AG04450 (cell line): ENCODE measurements at places on chromosomes 1 and 21. TPM values are rescaled to one million over a fixed set of nuclear protein-coding genes. Genes with fewer than 3 reads are reported as not detected.
A peak's percentile ranks its signal among the peaks of the same experiment; 100 is the strongest.

Gene HSPB7
- polyA plus RNA-seq, result 3.5 and 5.5 TPM in 2 replicates

Gene SGIP1
- polyA plus RNA-seq, result 85.1 and 110 TPM in 2 replicates

Gene MATN1
- polyA plus RNA-seq, result 0.09 and 0.12 TPM in 2 replicates

Gene SELL
- 0.05 TPM in 1 of 2 replicates, not detected in the other for polyA plus RNA-seq

Gene MLLT11
- 25.2 and 28.3 TPM in 2 replicates for polyA plus RNA-seq

Gene EFNA1
- 1.1 and 1.4 TPM in 2 replicates for polyA plus RNA-seq

Gene MRPL20
- polyA plus RNA-seq, result 131 and 140 TPM in 2 replicates

Gene LCE2A
- not detected in 2 replicates for polyA plus RNA-seq

Gene DFFB
- 6.9 TPM in 2 replicates for polyA plus RNA-seq

Gene DAB1
- 0.05 and 0.16 TPM in 2 replicates for polyA plus RNA-seq

Gene HAO2
- polyA plus RNA-seq, result not detected in 2 replicates

Gene LAMC2
- 1.5 and 1.6 TPM in 2 replicates for polyA plus RNA-seq

Gene PADI4
- not detected in 2 replicates for polyA plus RNA-seq

DNA sequence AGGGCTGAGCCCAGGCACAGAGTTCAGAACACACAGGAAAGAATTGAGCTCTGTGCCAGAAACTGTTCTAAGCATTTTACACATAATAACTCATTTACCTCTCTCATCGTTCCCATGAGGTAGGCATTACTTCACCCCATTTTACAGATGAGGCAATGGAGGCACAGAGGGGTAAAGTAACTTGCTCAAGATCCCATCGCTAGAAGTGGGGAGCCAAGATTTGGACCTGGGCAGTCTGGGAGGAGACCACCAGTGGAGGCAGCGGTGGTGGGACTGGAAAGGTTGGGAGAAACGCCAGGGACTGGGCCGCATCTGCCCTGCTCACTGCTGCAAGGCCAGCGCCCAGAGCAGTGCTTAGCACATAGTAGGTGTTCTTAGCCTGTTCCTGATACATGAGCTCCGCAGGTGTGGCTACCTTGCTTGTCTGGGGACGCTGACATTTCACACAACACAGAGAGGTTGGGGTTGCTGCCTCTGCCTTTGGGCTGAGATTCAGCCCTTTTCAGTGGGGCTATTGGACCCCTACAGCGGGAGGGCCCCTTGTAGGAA is 27.8 kb upstream of the EPS8L3 start:
- no peak for DNase-seq

DNA sequence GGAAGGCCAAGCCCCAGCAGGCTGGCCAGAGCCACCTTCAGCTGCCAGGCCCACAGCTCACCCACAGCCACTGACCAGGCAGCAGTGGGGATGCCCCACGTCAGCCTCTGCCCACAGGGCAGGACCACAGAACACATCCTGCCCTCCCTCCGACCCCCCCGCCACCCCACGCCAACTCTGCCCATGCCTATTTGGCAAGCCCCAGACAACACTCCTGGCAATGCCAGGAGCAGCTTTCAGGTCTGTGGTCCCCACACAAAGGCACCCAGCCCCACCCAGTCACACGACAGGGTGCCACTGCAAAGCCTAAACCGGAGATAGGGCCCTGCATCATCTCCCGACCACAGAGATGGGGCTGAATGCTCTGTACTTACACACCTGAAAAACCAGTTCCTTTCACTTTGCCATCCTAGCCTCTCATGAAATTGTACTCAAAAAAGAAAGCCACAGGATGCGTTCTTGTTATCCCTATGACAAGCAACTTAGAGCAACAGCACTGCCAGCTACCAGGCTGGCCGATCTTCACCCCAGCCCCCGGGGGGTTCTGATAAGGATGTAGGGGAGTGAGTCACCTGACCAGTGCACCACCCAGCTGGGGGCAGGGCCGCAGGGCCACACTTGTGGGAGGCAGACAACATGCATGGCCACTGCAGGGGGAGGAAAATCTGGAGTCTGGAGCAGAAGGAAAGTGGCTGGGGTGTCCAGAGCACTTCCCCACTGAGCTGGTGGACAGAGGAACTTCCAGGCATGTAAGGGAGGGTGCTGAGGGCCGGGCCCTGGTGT is 36.2 kb downstream of the UBE2G2 start:
- no peak for DNase-seq

- peak; percentile 83 for DNase-seq
Observed at GRCh38 chr1:145751491-145752037, 32.3 kb downstream of the CD160 start.

- DNase-seq, result no peak
Observed at GRCh38 chr1:184773762-184774320, 19.2 kb upstream of the EDEM3 start.

DNA sequence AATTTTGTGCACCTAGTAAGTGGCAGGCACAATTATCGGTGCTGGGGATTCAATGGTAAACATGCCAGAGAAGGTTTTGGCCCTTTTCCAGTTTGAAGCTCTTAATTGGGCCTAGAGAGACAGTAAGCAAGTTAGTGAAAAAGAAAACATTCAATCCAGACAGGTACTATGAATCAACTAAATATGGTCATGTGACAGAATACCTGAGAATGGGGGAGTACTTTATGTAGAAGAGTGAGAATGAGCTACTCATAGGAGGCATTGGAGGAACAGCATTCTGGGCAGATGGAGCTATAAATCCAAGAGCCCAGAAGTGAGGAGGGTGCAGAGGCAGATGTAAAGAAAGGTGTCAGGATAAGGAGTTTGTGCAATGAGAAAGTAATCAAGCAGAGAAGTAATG is 1017.9 kb downstream of the ADGRL2 start:
- no peak for DNase-seq

DNA sequence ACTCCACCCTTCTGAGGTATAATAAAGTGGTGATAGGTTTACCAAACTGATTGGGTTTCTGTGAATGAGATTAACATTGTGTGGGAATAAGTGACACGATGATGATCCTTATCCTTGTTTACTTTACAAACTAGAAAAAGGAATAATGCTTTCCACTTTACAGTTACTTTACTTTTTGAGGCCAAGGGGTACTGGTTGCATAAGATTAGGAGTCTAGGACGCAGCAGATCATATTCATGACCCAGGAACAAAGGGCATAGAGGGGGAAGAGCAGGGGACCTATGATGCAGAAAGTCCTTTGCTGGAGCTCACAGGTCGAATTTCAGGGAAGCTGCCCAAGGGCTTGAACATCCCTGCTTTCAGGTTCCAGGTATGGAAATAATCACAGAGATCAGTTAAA is 20.4 kb downstream of the FGGY start:
- no peak for DNase-seq

DNA sequence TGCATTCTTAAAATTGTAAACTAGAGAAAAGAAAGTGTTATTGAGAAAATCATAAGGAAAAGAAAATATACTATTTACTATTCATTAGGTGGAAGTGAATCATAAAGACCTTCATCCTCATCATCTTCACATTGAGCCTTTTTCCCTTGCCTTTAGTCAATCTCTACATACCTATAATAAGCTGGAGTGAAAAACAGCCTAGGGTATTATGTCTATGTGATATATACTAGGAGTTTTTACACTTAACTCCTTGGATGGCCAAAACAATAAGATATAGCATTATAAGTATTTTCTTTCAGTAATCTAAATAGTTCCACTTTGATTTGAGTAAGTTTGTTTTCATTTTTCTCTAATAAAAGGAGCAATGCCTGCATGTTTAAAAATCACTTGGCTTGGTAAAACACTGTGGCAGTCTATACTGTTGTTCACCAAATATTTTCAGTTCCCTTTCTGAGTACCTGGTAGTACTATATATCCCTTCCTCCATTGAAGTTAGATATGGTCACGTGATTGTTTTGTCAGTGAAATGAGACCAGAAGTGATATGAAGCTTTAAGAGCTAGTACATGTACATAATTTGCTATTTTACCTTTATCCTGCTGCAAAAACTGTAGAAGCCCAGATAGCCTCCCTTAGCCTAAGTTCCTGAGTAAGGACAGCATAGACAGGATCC is 78.3 kb downstream of the CLEC20A start:
- no peak for DNase-seq

- DNase-seq, result no peak
Observed at GRCh38 chr1:145993618-145994390, 2.6 kb downstream of the TXNIP start.

GRCh38 chr1:11397151-11397901 is 81.6 kb upstream of the DISP3 start:
- no peak for DNase-seq

- DNase-seq, result no peak
Observed at GRCh38 chr1:115090186-115090490, 835 bp upstream of the TSPAN2 start.

DNA sequence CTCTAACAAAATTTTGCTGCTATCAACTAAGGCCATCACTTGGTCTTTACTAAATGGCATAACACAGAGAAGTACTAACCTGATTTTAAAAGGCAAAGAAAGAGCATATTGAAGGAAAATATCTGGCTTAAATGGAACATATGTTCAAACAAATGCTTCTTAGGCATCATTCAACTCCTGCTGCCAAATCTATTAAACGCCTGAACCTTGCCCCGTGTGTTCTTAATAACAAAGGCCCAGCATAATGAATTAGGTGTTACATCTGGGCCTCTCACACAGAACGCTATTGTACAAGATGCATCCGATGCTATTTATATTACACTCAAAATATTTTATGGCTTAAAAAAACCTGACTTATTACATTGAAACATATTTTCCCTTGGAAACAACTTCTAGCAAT is 48.4 kb downstream of the B3GALNT2 start:
- DNase-seq, result no peak

GRCh38 chr1:94335950-94336349 is 82.2 kb upstream of the ABCD3 start:
- peak; percentile 88 for DNase-seq

- no peak for DNase-seq
Observed at GRCh38 chr1:206102292-206102936, 14.8 kb downstream of the AVPR1B start.

DNA sequence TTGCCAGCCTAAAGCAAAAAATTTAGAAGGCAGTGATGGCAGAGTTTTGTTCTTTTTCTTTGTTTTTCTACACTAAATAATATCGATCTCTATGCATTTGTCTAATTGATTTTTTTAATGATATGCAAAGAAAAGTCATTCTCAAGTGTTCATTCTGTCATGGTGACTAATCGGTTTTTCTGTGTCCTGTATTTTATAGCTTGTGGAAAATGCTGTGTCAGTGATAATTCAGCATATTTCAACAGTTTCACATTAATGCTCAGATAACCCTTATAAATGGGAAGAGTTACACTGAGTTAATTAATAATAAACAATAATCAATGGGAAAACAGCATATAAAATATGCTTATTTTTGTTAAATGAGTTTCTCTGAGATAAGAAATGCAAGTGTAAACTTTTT is 824.9 kb downstream of the AMY1C start:
- no peak for DNase-seq

- DNase-seq, result no peak
Observed at GRCh38 chr21:38354746-38355145, 98.0 kb downstream of the KCNJ15 start.

DNA sequence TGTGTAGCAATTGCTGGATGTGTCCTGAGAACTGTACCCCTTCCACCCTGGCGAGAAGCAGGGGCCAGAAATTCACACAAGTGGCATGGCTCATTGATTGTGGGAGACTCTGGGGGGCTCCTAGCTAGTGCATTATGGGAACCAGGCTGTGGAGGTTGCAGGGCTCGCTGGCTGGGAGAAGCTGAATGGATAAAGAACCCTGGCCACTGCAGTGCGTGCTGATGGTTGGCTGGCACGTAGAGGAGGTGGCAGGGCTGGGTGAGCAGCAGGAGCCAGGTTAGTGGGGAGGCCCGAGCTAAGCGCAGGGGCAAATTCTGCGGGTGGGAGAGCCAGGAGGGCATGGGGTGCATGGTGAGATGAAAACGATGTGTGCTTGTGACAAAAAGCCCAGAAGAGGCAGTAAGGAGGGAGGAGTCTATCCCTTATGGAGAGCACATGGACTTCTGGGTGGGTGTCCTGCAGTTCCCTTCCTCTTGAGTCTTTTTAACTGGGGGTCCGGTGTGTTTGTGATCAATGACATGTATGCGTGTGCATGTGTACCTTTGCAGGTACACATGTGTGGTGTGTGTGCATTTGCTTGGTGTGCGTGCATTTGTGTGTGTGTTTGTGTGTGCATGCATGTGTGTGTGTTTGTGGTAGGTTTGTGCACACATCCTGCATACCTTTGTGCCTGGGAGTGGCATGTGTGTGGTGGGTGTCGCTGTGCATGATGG is 3.6 kb downstream of the GUK1 start:
- no peak for DNase-seq

DNA sequence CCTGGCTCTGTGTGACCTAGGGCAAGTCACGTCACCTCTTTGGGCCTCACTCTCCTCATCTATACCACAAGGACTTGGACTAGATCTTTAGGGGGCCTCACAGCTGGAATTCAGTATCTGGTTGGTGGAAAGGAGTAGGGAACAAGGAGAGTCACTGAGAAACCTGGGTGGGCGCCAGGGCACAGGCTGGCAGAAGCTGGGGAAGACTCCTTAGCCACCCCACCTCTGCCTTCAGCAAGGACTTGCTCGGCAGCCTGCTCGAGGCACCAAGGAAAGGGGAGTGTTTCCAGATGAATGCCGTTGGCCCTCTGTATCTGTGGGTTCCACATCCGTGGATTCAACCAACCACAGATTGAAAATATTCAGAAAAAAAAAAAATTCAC is 1.2 kb upstream of the OPTC start:
- no peak for DNase-seq

DNA sequence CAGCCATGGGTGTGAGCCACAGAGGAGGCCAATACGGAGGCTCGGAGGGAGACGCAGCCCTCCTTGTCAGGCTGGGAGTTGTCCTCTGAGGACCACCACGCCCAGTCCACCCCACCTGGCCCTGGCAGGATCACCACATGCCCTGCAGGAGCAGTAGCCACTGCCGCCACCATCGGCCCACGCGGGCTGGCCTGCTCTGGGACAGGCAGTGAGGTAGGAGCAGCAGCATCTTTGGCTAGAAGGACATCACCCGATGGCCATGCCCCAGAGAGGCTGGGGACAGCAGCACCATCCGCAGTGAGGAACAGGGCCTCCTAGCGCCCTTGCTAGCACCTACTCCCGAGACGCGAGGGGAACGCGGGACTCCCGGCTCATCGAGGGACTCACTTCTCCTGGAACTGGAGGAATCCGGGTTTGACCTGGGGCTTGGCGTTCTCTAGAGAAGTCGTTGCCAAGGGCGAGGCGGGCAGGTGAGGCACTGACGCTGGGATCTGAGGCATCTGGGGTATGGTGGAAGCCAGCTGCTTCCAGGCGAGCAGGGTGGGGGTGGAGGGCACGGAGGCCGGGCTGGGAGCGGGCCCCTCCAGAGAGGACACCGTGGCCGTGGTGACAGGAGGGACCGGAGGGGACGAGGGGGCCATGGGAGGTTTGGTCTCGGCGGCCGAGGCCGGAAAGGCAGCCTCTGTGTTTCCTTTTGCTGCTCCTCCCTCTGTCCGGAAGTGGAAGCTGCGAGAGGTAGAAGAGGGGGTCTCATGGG is 148.9 kb downstream of the CASZ1 start:
- no peak for DNase-seq

- no peak for DNase-seq
Observed at GRCh38 chr1:37476460-37477197, 2.2 kb downstream of the ZC3H12A start.
